Astrocyte of the hippocampus (primary cell): ENCODE measurements at places on chromosomes 5 and 9.

- DNase-seq = peak; percentile 96
Observed at GRCh38 chr9:4740638-4741364, at the start of gene AK3. TSS of gene AK3 (minus strand) at chr9:4741202. CDS start at chr9:4741087, 115 bp downstream.

DNA sequence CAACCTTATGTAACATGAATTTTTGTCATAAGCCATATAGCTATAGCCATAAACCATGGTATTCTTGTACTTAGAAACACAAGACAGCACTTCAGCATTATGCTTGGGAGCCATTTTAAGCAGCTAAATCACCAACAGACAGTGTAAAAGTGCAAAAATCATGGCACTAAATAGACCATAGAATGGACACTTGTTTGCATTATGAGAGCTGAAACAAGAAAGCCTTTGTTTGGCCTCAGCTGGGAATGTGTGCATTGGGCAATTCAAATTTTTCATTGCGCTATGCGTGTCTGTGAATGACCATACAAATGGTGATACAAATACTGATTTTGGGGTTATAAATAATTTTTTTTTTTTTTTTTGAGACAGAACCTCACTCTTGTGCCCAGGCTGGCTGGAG is 23.7 kb downstream of the KDM4C start:
- no peak for DNase-seq

DNA sequence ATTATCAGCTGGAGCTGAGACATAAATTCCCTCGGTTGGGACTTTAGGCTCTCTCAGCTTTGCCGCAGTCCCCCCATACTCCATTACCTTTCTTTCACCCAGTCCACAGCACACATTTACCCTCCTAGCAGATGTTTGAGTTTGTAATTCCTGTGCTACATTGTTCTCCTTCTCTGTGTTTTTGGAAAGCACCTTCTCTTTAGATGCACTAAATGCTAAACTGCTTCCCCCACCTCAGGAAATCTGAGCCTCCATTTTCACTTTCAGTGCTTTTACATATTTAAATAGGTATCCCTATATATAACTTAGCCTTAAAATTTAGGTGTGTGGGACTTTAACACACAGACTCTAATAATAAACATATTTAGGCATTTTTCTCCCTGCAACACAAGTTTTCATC is 356.9 kb downstream of the NFIB start:
- no peak for DNase-seq

GRCh38 chr9:131366761-131367401 is 27.0 kb upstream of the PRRC2B start:
- peak; percentile 84 for DNase-seq

- peak; percentile 83 for DNase-seq
Observed at GRCh38 chr9:70408393-70409040, 5.9 kb downstream of the KLF9 start.

- peak; percentile 67 for DNase-seq
Observed at GRCh38 chr5:167790462-167791260, 500.8 kb upstream of the WWC1 start.

GRCh38 chr5:158050421-158050820 is 191.5 kb upstream of the CLINT1 start:
- peak; percentile 28 for DNase-seq

DNA sequence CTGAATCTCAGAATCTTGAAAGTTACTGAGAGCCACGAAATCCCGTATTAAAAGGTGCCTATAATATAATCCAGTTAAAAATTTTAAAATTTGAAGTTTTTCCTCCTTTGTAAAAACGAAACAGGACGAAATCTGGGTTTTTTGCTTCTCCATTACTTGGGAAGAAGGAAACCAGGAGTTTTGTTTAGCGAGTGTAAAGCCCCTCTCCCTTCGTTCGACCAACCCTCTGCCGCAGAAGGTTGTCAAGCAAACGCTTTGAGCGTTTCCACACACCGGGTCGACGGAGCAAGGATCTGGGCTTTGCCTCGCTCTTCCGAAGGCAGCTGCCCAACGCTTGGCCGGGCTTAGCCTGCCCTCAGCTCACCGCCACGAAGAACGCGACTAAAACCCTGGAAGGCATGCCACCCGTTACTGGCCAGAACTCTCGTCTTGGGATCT is 1.6 kb upstream of the FOXE1 start:
- no peak for DNase-seq

DNA sequence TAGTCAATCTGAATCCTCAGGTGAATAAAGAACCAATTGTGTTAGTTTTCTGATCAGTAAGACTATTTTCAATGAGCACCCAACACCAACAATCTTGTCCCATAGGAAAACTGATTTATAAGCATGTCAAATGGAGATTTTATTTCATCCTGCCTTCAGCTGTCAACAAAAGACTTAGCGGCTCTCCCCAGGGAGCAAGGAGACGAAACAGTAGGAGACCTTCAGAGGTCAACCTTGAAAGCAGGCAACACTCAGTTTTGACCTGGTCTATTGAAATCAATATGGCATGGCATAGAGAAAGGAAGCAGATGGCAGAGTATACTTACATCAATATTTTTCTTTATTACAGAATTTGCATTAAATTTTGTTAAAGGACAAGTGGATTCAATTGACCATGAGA is 34.1 kb downstream of the ZNF622 start:
- DNase-seq = no peak

DNA sequence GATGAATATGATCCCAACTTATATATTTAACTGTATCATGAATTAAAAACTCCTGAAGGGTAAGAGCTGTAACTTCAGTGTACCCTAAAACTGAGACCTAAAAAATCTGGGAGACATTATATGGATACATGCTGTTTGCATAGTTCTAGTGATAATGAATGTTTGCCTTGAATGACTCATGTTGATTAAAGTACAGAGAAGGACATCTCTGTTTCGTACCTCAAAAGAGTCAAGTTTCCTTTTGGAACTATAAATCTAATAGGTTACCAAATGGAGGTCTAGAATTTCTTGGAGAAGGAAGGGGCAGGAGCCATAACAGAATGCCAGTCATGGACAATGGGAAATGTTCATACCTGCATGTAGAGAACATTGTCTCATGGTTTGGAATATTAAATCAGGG is 168.1 kb downstream of the SNCAIP start:
- no peak for DNase-seq
